Muscle of leg (tissue), 16 donors: ENCODE measurements at places on chromosomes 16 and 17. TPM values are rescaled to one million over a fixed set of nuclear protein-coding genes. Genes with fewer than 3 reads are reported as not detected.
A peak's percentile ranks its signal among the peaks of the same experiment; 100 is the strongest.

The TBC1D26 gene
- 0.31 TPM for total RNA-seq

The CCR7 gene
- total RNA-seq: 0.09 TPM

GRCh38 chr17:17823433-17824118 is 13.2 kb downstream of the SREBF1 start:
- H3K4me1 ChIP-seq: peaks cover 67% of the 10 kb centered on the region
- peaks cover 27% of the 10 kb centered on the region for H3K36me3 ChIP-seq
- H3K27me3 ChIP-seq: no peaks in the 10 kb centered on the region
- H3K4me3 ChIP-seq: peak overlapping the region; percentile 45

DNA sequence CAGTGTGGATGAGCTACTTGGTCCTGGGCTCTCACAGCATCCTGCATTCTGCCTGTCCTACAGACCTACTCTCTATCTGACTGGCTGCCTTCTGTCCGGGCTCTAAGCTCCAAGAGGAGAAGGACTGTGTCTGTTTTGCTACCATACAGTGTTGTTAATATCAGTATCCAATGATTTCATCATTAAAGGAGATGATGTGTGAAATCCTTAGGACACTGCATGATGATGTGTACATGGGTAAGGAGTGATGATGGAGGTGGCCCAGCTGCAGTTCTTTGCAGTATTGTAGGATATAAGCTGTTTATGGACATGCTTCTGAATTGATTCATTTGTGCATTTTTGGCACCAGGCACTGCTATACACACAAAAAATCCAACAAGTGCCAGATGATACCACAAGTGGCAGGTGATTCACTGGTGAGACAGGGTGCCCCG is 536.9 kb upstream of the CDH11 start:
- H3K4me3 ChIP-seq: no peak overlapping the region
- DNase-seq: no peak
- peak overlapping the region; percentile 44 for H3K27ac ChIP-seq

The SCARF1 gene
- 7.6 TPM for total RNA-seq

DNA sequence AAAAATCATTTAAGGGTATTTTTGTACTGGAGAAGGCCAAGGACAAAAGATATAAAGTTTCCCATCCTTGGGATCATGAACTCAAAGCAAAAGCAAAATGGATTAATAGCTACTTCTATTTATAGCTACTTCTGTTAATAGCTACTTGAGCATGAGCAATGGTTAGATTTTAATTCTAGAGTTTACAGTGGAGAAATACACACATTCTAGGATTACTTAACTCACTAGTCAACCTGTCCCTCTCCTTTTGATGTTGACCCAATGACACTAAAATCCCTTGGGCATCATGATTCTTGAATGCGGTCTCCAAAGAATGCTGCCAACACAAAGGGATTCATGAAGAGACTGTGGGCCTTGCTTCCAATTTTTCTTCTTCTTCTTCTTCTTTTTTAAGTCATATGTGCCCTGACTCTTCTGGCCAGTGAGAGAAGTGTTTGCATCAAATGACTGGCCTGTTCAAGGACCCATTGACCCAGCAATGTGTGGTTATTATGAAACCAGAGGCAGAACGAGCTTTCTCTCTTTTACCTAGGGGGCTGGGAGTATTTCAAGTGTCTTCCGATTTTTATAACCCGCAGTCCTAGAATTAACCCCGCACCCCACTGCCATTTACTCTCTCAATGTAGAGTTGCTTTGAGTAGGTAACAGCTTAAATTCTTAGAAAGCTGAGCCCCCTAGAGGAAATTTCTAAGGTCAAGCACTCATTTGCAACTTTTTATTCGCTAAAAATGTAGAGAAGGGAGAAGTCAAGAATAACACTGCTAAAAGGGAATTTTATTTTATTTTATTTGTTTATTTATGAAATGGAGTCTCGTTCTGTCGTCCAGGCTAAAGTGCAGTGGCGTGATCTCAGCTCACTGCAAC is 34.6 kb downstream of the OTOA start:
- no peaks in the 10 kb centered on the region for H3K36me3 ChIP-seq
- no peaks in the 10 kb centered on the region for H3K4me1 ChIP-seq
- no peak overlapping the region for H3K27ac ChIP-seq
- no peak overlapping the region for H3K4me3 ChIP-seq

GRCh38 chr16:52450916-52451315 is 96.0 kb downstream of the TOX3 start:
- H3K4me3 ChIP-seq: no peak overlapping the region
- H3K36me3 ChIP-seq: no peaks in the 10 kb centered on the region
- no peak overlapping the region for H3K27ac ChIP-seq
- DNase-seq: peak; percentile 15

The MARVELD3 gene
- total RNA-seq: not detected

DNA sequence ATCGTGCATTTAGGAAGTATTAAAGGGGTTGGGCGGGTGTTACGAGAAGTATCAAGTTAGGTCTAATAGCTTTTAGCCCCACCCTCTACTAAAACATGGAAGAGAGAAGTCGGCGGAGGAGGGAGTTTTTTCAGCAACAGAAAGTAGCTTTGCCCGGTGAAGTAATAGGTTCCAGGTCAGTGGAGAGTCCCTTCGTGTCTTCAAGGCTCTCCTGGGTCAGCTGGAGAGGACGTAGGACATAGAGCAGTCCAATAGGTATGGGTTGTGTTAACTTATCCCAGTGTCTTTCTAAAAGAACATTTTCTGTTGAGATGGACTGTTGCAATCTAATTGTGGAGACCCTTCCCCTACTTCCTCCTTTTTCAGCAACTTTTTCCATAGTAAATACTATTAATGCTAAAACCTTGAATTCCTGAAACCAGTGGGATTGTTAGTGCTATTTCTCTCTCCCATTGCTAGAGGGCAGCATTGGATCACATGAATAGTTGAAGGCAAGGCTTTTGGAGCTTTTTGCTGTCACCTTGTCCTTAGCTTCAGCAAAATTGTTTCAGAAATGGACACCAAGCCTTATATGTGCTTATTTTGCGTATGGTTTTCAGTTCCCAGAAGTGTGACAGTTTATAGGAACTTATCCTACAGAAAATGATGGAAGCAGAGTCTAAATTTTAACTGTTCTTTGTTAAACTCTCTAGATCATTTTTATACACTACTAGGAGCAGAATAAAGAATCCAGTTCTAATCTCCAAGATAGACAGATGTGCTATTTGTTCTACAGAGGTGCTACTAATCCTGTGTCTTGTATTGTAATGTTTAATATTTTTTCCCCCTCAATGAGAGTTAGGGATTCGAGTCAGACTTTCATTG is 38.4 kb downstream of the UTP18 start:
- peaks cover 19% of the 10 kb centered on the region for H3K36me3 ChIP-seq
- no peak overlapping the region for H3K4me3 ChIP-seq
- peak; percentile 75 for DNase-seq

The SDR42E2 gene
- not detected for total RNA-seq

DNA sequence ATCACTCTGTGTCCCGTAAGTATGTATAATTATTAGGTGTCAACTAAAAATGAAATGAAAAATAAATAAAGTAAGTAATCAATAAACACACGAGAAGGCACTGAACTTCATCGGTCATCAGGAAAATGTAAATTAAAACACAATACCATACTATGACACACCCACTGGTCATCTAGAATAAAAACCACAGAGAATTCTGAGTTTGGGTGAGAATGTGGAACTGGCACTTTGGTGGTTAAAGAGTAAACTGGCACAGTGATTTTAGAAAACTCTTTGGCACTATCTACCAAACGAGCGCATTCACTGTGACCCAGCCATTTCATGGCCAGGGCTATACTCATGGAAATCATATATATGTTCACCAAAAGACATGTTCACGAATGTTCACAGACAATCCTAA is 98.2 kb downstream of the HS3ST3A1 start:
- DNase-seq: no peak
- H3K4me1 ChIP-seq: no peaks in the 10 kb centered on the region
- no peak overlapping the region for H3K27ac ChIP-seq
- no peaks in the 10 kb centered on the region for H3K36me3 ChIP-seq
- no peaks in the 10 kb centered on the region for H3K27me3 ChIP-seq

- H3K27me3 ChIP-seq: no peaks in the 10 kb centered on the region
- H3K27ac ChIP-seq: no peak overlapping the region
- no peak overlapping the region for H3K4me3 ChIP-seq
- no peak for DNase-seq
Measured at GRCh38 chr17:13428611-13429042, 173.1 kb downstream of the HS3ST3A1 start.

DNA sequence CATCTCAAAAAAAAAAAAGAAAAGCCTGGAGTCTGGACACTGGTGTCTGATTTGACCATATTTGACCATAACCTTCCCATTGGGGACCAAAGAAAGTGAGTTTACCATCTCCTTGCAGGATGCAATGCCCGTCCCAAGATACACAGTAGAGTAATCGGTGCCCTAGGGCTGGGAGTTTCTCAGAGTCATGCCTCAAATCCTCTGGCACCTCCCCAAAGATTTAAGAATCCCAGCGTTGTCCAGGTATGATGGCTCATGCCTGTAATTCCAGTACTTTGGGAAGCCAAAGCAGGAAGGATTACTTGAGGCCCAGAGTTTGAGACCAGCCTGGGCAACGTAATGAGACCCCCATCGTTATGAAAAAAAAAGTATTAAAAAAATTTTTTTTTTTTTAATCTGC is 5.0 kb downstream of the PITPNM3 start:
- H3K4me3 ChIP-seq: no peak overlapping the region
- no peaks in the 10 kb centered on the region for H3K36me3 ChIP-seq
- no peak overlapping the region for H3K27ac ChIP-seq
- no peak for DNase-seq
- peaks cover 59% of the 10 kb centered on the region for H3K4me1 ChIP-seq

The CCL13 gene
- 3.5 TPM for total RNA-seq

DNA sequence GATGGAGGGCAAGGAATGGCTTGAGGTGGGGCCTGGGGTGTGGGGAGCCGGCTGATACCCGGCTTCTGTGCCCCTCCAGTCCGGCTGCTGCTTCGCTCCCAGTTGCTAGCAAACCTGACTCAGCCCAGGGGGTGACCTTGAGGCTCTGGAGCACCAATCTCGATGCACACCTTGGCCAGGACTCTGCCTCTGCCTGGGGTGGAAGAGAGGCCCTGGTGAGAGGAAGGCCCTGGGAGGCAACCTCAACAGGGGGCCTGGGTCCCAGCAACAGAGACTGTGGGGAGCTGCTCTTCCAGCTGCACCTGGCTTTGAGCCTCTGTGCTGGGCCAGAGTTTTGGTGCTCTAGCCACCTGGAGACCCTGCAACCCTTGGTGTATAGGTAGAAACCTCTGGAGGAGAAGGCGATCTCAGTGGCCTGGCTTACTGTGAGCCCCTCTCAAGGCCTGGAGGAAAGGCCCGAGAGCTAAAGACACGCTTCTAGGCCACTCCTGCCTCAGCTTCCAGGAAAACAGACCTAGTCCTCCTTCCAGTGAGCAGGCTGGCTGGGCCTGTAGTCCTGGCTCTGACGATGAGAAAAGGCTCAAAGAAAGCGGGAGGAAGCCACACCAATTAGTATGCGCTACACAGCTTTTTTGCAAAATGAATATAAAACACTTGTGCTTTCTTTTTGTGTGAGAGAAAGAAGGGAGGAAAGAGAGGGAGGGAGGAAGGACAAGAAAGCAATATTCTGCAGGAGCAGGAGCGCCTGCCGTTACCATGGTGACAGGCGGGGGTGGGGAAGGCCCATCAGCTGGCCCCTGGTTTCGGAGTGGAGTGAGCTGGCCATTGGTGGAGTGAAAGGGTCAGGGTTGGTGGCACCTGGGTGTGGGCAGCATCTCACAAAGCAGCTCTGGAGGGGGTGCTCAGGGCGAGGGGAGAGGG is 51.0 kb downstream of the VAC14 start:
- no peak overlapping the region for H3K4me3 ChIP-seq
- H3K36me3 ChIP-seq: peaks cover 7% of the 10 kb centered on the region
- peak overlapping the region; percentile 74 for H3K27ac ChIP-seq
